ENCODE measurements at places on chromosomes 2 and 18.

DNA sequence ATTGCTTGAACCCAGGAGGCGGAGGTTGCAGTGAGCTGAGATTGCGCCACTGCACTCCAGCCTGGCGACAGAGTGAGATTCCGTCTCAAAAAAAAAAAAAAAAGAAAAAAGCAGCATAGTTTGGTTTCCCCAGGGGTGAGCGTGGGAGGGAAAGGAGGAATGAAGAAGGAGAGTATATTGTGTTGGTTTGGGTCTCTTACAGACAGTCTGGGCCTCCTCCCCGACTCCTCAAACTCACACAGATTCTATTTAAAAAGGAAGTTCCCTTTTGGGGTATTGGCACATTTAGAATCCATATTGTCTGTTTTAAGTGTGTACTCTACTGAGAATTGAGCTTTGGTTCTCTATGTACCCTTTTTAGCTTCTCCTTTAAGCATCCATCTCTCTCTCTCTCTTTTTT, 27.4 kb upstream of the SLC20A1 start:
- DNase-seq = no peak

DNA sequence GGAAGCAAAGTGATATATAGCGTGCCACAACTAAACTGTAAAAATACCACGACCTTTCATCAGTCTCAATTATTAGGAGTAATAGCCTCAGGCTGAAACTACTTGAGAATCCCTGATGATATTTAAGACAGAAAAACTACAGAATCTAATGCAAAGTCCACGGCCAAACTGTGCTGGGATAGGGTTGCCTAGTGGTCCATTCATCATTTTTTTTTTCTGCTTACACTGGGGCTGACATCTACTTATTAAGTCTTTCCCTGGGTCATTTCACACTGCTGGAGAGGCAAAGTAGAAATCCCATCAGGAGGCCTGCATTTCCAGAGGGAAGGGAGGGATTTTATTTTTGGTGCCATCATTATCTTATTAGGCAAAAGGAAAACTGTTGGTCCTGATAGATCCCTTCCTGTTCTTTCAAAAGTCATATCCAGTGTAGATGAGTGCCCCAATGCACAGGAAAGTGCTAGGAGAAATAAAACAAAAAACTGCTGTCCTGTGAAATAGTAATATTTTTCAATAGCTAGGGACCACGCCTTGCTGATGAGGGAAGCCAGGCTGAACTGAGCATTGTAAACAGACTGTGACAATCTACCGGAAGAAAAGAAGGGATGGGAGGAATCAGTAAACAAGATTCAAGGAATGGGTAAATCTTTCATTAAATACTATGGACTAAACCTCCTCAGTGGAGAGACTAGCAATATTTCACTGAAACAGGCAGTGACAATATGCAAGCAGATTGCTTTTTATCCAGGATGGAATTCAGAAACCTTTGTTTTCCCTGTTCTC, 644.3 kb downstream of the IRS1 start:
- DNase-seq = no peak

DNA sequence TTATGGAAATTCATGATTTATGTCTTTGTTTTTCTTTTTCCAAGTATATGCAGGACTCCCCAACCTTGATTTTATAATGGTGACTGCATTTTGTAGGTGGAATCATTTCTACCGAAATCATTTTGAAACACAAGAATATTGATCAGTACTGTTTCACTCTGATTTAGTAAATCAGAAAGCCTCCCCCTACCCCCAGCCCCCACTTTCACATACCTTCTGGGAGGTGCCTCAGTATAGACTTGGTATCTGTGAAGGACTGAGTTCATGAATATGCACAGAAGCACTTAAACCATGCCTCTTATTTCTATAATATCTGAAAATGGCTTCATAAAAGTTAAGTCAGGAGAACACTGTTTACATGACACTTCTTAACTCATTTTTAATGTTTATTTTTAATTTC, 147.7 kb downstream of the AGPS start:
- no peak for DNase-seq

- DNase-seq = no peak
Observed at GRCh38 chr2:105919191-105919811, 174.6 kb downstream of the NCK2 start.

- DNase-seq = no peak
Observed at GRCh38 chr2:234267534-234267933, 217.0 kb downstream of the SPP2 start.

Measured in T-helper 2 cell treated with Interferon-gamma antibody and Interleukin-4, amounts not matched to agents 5 μg/mL and 100 μg/mL, for 36 hours (primary cell).